Mammary epithelial cell (primary cell): ENCODE measurements at places on chromosomes 5 and 9.

DNA sequence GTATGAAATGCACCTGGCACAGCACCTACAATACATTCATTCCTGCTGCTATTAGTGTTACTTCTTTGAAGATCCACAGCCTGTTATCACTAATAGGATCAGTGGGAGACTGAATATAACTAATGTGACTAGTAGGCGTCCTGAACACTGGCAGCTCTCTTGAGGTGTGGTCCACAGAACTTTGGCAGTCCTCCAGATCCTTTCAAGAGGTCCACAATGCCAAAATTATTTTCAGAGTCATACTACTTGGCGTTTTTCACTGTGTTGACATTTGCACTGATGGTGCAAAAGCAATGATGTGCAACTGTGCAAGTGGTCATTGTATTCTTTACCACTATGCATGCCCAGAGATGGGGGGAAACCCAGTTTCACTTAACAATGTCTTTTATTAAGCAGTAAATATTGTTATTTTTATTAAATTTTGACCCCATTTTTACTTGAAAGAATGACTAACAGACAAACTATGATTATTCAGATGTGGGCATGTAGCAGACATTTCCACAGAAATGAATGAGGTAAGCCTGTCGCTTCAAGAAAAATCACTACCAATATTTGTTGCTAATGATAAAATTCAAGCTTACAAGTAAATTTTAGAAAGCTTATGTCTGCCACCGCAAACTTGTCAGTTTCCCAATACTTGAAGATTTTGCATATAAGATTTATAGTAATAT lies 48.9 kb downstream of the ADRB2 start:
- DNase-seq: no peak

DNA sequence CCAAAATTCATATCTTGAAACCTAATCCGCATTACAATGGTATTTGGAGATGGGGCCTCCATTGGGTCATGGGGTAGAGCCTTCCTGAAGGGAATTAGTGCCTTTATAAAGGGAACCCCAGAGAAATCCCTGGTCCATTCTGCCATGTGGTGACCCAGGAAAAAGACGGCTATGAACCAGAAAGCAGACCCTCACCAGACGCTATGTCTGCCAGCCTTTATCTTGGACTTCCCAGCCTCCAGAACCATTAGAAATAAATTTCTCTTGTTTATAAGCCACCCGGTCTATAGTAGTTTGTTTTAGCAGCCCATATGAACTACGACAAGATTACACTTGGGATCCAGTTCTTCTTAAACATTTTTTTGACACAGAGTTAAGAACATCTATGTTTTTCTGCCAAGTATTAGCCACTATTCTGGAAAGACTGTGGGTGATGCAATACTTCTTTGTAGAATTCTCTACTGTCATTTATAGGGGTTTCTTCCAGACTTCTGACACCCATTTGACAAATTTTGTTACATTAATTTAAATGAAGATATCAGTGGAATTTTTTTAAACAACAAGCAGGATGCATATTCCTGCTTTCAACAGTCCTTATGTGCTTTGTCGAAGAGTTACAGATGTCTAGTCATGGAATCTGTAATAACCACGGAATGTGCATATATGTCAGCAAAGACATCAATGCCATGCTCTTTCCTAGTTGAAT lies 572.4 kb downstream of the NR2F1-AS1 start:
- DNase-seq: no peak

- no peak for DNase-seq
Measured at GRCh38 chr9:113705928-113706519, 170.1 kb upstream of the ZNF618 start.

- DNase-seq: peak; percentile 17
Measured at GRCh38 chr5:51225789-51226742, 157.2 kb upstream of the ISL1 start.

GRCh38 chr5:165185716-165186115 lies 1680.3 kb downstream of the MAT2B start:
- DNase-seq: no peak

GRCh38 chr5:87147441-87147840 lies 120.2 kb upstream of the RASA1 start:
- no peak for DNase-seq

DNA sequence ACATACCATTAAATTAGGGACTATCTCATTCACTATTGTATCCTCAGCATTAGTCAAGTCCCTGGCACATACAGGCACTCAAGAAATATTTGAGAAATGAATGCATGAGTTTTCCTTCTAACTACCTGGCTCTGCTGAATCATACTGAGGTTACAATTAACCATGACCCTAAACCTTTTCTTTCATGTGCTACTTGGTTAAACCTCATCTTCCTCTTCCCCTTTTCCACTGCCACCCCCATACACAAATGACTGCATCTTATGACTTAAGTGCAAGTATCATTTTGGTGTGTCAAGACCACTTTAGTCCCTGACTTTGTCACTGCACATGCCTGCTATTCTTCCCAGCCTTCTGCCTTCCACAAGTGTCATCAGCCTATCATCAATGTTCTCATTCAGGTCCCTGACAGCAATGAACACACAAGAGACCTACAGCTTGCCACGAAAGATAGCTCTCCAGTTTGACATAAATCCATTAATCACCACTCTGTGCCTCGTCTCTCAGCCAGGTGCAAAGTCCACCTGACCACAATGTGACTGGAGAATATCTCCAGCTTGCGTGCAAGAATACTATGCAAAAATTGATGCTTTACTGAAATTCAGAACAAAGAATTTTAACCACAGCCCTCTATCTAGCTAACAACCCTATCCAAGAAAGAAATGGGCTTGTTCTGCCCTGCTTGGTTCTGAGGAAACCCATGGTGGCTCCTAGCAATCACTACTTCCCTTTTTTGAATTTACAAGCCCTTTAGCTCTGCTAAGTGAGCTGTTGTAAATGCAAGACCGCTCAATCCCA lies 74.5 kb downstream of the MAPKAP1 start:
- peak; percentile 85 for DNase-seq

GRCh38 chr5:1814183-1815020 lies 13.2 kb downstream of the NDUFS6 start:
- no peak for DNase-seq

- no peak for DNase-seq
Measured at GRCh38 chr9:15116130-15116580, 190.9 kb downstream of the TTC39B start.

DNA sequence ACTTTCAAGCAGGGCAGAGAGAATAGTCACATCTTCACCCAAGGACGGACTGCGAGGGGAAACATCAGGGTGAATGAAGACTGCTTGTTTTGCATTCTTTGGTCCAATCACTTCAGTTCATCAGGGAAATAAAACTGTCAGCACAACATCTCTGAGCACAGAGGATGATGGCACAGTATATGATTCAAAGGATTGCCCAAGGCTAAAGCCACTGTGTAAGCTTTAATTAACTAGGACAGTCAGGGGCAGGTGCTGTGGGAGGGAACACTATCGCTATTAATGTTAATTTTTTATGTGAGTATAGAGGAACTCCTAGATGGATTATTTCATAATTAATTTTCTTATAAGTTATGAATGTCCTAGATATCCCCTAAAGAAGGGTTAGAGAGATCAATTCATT lies 112.1 kb downstream of the BASP1 start:
- DNase-seq: no peak
